ENCODE measurements at places on chromosomes 1 and 21. TPM values are rescaled to one million over a fixed set of nuclear protein-coding genes. Genes with fewer than 3 reads are reported as not detected.

- DNase-seq, result no peak
- H3K36me3 ChIP-seq, result no peaks in the 10 kb centered on the region
- H3K27ac ChIP-seq, result no peak overlapping the region
- H3K27me3 ChIP-seq, result peaks cover 2% of the 10 kb centered on the region
- H3K4me3 ChIP-seq, result no peak overlapping the region
These were observed 91.9 kb downstream of the TSEN15 start for GRCh38 chr1:184143449-184143848.

DNA sequence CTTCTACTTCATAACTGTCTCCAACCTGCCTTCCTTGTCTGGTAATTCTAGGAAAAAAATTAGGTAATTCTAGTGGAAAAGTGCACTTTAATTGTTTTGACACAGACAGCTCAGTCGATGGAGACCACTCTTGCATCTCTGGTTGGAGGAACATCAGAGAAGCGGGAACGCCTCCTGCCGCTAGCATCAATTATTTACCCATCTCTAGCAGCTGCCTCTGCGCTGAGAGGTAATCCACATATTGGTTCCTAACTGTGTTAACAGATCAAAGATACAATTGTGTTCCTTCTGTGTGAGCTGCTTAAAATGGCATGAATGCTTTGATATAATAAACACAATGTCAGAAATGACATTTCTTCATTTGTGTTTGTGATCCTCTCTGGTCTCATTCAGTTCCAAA lies 33.3 kb downstream of the C2CD2 start:
- no peaks in the 10 kb centered on the region for H3K27me3 ChIP-seq
- H3K4me3 ChIP-seq, result no peak overlapping the region
- H3K36me3 ChIP-seq, result peaks cover 5% of the 10 kb centered on the region

DNA sequence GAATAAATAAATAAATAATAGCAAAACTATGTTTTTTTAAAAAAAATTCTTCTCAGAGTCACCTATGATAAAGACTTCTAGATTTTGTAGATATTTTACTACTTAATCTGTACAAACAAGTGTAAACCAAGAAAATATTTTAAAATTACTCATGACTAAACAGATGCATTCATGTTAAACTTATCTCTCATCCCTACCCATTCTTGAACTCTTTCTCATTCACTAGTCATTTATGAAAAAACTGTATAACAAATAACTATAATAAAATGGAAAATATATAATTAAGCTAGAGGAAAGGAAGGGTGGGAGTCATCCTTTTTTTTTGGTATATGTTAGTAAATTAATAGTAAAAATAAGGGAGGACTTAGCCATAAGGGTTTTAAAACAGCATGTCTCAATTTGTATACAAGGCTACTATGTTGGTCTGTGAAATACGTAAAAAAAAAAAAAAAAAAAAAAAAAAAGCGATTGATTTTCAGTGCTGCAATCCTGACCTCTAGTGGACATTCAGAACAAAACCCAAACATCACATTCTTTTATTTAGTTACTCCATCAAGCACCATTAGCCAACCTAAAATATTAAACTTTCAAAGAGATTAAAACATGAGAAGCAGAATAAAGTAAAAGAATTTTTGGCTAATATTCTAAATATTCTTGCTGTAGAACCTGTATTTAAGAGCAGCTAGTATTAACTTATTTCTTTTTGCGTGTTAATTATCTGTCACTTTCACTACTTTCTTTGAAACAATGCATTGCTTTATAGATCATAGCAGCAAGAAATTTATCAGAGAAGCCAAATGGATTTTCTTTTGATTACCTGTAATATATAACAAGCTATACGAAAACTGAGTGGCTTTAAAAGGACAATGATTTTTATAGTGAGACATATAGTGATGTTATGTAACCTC lies 255.8 kb upstream of the CACYBP start:
- H3K4me3 ChIP-seq, result no peak overlapping the region
- no peak for DNase-seq
- no peaks in the 10 kb centered on the region for H3K27me3 ChIP-seq
- no peak overlapping the region for H3K27ac ChIP-seq
- no peaks in the 10 kb centered on the region for H3K36me3 ChIP-seq
- no peaks in the 10 kb centered on the region for H3K4me1 ChIP-seq

DNA sequence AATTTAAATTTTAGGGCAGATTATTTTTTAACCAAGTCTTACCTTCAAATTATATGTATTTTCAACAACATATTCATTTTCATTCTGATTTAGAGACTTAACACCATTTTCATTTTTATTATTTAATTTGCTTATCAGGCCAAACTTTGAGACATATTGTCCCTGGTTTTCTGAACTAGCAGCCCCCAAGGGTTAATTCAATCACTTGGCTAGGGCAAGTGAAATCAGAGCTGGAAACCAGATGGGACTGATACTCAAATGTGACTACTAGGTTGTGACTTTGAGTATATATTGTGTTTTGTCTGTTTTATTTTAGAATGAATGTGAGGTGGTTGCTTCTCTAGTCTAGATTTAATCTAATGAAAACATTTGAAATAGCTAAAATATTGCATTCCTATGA lies 198.9 kb upstream of the PTGFR start:
- H3K4me1 ChIP-seq, result no peaks in the 10 kb centered on the region
- H3K27ac ChIP-seq, result no peak overlapping the region
- H3K4me3 ChIP-seq, result no peak overlapping the region
- peaks cover 2% of the 10 kb centered on the region for H3K27me3 ChIP-seq

Gene UBL4B
- total RNA-seq, result not detected

Gene GBP4
- total RNA-seq, result 51.0 TPM

Measured in activated CD8-positive, alpha-beta T cell treated with anti-CD3 and anti-CD28 coated beads, Interleukin-2, amount 10 ng/mL, durations not matched to agents 7 days and 5 days (primary cell).